Pulmonary artery endothelial cell (primary cell): ENCODE measurements at places on chromosomes 13 and 19. TPM values are rescaled to one million over a fixed set of nuclear protein-coding genes. Genes with fewer than 3 reads are reported as not detected.

Gene PCSK4
- total RNA-seq = 0.59 and 0.92 TPM in 2 replicates

Gene KASH5
- not detected in 2 replicates for total RNA-seq

DNA sequence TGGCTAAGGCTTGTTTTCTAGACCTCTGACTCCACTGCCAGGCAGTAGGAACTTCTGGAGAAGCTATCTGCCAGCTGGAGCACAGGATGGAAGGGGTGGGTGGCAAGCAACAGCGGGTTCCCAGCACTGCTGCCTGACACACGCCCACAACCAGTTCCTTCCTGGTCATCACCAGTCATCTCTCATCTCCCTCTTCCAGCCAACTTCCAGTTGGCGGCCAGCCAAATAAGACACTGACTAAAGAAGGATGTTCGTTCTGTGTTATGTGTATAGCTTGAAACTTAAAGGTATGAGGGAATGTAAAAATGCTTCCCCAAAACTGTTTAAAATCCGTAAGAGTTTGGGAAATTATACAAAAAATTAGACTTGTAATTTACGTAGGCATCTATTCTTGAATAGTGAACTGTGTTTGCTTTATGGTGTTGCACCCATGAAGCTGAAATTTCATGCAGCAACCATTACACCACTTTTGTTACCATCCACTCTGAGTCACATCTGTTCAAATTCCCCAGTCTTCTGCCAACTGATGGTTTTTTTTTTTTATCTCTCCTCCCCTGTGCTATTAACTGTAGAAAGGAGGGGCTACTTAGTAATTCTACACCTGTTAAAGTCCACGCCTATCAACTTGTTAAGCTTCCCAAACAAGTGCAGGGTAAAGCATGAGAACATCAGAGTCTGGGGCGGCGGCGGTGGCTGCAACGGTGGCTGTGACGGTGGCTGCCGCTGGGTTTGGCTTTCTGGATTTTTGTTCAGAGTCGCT is 86.2 kb upstream of the FRY start:
- no peak for DNase-seq

Gene WASF3
- 15.8 and 16.2 TPM in 2 replicates for total RNA-seq

DNA sequence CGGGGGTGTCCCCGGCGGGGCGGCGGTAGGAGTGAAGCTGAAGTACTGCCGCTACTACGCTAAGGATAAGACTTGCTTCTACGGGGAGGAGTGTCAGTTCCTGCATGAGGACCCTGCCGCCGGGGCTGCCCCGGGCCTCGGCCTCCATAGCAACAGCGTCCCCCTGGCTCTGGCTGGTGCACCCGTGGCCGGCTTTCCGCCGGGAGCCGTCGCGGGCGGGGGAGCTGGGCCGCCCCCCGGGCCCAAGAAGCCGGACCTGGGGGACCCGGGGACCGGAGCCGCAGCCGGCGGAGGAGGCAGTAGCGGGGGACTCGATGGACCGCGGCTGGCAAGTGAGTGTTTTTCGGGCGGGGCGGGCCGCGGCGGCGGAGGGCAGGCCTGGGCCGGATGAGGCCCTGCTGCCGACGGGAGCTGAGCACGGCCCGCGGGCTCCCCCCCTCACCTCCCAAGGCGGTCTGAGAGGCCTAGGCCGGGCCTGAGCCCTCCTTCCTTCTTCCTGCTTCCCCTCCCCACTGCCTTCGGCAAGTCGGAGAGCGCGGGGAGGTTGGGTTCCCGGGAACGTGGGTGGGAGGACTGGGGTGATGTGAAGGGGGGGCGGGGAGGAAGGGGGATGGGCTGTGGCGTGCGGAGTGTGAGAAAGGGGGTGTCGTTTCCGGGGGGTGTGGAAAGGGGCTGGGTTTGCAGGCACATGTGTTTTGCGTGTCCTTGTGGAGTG is 568 bp downstream of the PAN3 start:
- DNase-seq = peak; percentile 64

GRCh38 chr19:15449620-15450527 is at the start of gene WIZ:
TSS of gene WIZ (minus strand) at chr19:15449956. CDS start at chr19:15448307, 1,649 bp downstream.
- no peak for DNase-seq

GRCh38 chr19:6070720-6071485 is 39.4 kb downstream of the RFX2 start:
- no peak for DNase-seq

DNA sequence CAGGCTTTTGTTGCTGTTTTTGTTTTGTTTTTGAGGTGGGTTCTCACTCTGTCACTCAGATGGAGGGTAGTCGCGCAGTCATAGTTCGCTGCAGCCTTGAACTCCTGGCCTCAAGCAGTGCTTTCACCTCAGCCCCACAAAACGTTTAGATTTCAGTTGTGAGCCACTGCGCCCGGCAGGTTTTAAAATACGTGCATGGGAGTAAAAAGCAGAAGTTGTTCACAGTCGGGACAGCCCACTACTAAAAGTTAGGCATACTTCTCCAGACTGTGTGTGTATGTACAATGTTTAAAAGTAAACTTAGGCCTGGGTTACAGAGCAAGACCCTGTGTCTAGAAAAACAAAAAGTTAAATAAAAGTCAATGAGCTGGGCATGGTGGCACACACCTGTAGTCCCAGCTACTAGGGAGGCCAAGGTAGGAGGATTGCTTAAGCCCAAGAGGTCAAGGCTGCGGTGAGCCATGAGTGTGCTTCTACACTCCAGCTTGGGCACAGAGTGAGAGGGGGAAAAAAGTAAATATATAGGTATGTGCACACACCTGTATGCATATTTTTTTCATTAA is 6.1 kb downstream of the SAFB start:
- no peak for DNase-seq

GRCh38 chr13:33060815-33061214 is 44.6 kb downstream of the KL start:
- no peak for DNase-seq

GRCh38 chr13:112835344-112835743 is 133.7 kb upstream of the MCF2L start:
- DNase-seq = no peak

GRCh38 chr13:87872813-87873212 is 201.6 kb downstream of the SLITRK5 start:
- no peak for DNase-seq

Gene PABPC3
- total RNA-seq = 0.07 and 0.11 TPM in 2 replicates

DNA sequence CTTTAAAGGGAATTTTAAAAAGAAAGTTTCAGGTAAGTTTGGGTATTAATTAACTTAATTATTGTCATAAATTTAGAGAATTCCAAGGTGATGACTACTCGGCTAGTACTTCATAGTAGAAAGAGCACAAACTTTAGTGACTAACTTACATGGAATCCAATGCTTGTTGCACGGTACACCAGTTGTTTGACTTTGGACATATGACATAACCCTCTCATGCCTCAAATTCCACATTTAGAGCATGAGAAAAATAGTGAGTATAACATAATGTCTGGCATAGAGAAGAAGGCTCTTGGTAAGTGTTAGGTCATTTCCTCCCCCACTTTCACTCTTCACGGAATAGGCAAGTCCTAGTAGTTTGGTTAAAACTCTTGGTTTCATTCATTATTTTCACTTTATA is 1249.4 kb upstream of the SLC10A2 start:
- DNase-seq = peak; percentile 49

- no peak for DNase-seq
Observed at GRCh38 chr13:31225998-31226675, 26.4 kb downstream of the B3GLCT start.

DNA sequence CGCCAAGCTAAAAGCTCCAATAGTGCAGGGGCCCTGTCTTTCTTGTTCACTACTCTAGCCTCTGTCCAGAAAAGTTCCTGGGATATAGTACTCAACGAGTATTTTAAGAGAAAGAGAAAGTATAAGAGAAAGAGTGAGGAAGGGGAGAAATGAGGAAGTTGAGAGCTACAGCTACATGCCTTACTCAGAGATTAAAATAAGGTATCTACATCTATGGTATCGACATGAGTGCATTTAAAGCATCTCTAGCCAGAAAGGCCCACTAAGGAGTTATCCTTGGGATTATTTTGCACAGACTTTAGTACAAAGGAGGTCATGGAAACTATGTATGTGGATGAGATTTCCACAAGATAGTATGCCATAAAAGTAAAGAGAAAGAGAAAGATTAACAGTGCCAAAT is 28.5 kb downstream of the MYCBP2 start:
- DNase-seq = no peak

DNA sequence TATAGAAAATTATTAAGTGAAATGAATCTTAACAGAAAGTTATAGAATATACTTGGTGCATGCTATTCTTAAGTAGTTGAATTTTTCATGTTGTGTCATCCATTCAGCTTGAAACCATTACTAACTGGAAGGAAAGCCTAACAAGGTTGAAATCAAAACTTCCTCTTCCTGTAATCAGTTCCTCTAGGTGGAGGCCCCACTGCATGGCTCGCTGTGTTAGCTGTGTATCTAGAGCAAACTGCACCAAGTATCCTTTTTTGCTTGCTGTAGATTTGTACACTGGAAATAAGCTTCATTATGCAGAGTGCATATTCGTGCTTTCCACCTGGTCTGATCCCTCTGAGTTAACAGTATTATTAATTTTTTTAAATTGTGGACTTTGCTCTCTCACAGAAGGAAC is 1146.1 kb downstream of the EFNB2 start:
- no peak for DNase-seq

- DNase-seq = no peak
Observed at GRCh38 chr13:60758637-60759036, 361.6 kb downstream of the TDRD3 start.
